ENCODE measurements at places on chromosomes 2 and 18.

DNA sequence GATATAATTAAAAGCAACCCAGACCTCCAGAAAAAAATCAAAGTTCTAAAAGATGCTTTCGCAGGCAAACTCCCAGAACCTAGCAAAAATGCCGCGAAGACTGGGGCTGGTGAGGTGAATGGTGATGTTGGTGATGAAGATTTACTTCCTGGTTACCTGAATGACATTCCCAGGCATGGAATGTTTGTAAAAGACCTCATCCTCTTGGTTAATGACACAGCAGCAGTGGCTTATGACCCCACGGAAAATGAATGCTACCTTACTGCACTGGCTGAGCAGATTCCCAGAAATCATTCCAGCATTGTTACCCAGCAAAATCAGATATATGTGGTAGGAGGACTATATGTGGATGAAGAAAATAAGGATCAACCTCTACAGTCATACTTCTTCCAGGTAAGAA is 994 bp downstream of the KLHL41 start:
- no peak for DNase-seq

DNA sequence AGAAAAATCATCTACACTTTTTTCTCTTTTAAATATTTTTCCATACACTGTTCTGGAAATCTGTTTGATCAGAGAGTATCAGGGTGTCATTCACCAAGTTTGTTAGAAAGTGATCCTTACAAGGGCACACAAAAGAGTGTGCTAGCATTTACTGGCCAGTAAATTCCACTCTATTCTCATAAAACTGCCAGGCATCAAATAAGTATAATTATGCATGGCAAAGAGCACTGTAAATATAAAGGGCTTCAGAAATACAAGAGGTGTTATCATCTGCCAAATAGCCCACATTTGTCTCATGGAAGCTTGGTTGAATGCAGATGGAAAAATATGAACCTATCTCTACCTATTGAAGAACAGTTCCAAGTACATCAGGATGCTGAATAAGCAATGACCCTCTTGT is 847.3 kb upstream of the ACVR2A start:
- DNase-seq: no peak

DNA sequence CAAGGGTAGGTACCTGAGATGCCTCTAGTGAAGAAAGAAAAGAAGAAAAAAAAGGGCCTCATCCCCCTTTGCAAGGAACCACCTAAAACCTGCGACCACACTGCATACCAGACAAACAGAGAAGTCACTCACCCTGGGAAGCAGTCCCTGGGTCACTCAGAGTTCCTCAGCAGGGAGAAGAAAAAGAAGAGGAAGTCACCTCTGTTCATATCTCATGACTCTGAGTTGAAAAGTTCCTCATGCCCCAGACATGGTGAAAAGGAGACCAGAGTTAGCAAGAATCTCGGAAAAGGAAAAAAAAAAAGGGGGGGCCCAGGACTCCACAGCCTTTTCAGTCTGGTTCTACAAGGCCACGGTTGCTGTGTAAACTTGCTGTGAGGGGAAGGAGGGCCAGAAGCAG is 478.4 kb upstream of the NRXN1 start:
- DNase-seq: no peak

DNA sequence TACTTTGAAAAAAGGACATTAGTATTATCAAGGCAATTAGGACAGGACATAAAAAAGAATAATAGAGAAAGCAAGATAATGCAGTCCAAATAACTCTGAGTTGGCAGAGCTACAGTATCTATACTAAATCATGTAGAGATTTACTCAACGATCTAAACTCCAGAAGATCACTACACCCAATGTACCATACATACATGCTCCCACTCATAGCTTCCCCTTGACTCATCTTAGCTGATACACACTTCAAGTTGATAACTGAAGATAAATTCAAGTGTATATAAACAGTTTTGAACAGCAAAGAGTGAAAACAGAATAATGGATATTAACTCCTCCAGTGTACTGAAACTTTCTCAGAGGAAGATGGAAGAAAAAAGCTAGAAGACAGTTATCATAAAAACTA is 78.5 kb downstream of the SESTD1 start:
- no peak for DNase-seq

GRCh38 chr18:71352618-71353017 is 1063.8 kb downstream of the SOCS6 start:
- no peak for DNase-seq

GRCh38 chr2:219025637-219026585 is 15.4 kb downstream of the CFAP65 start:
- DNase-seq: no peak

- DNase-seq: no peak
Observed at GRCh38 chr18:56672391-56672790, 21.2 kb downstream of the WDR7 start.

GRCh38 chr2:10141736-10142639 is 19.4 kb downstream of the RRM2 start:
- no peak for DNase-seq

Measured in stimulated activated CD4-positive, alpha-beta T cell treated with anti-CD3 and anti-CD28 coated beads, TNF-alpha, amount 100 ng/mL, for 48 hours (primary cell).